ENCODE measurements at places on chromosomes 12 and 14.

- no peak for DNase-seq
Observed at GRCh38 chr12:72219937-72220336, 52.2 kb upstream of the TRHDE start.

DNA sequence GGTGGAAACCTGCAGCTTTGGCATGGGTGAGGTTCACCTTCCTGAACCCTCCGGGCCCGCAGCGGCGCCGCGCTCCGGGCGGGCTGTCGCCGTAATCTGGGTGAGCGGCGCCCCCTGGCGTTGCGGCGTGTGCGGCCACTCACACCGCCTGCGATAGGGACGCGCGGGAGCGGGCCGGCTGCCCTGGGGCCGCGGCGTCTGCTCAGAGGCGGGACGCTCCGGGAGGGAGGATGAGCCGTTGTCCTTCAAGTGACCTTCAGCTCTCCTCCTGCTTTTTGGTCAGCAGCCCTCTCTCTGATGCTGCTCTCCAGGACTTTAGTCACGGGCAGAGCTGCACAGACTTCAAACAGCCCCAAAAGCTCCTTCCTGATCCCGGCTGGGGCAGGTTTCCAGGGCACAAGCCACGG is 211.7 kb upstream of the FKBP4 start:
- DNase-seq, result peak; percentile 84

- no peak for DNase-seq
Observed at GRCh38 chr12:117343296-117343695, 18.1 kb downstream of the NOS1 start.

- DNase-seq, result peak; percentile 45
Observed at GRCh38 chr14:77498120-77498979, at the start of gene ISM2. TSS of gene ISM2 (minus strand) at chr14:77498816. CDS start at chr14:77498793, 23 bp downstream.

- DNase-seq, result no peak
Observed at GRCh38 chr12:27913999-27914614, 58.4 kb downstream of the PTHLH start.

GRCh38 chr14:77041881-77042545 is 13.5 kb upstream of the IRF2BPL start:
- no peak for DNase-seq

DNA sequence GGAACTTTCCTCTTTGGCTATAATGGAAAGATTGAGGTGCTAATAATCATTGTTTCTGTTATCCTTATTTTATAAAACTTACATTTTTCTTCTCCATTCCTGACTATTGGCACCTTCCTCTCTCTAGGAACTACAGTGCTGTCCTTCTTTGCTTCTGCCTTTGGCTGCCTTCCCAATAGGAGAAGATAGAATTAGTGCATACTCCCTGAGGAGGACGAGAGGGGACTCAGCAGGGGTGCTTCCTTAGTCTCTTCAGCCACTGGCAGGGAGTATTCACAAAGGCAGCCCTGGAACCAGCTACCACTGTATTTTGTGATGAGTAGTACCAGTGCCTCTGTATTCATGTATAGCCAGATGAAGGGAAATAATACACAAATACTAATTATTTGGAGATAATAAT is 208.5 kb downstream of the FOXG1 start:
- DNase-seq, result no peak

- no peak for DNase-seq
Observed at GRCh38 chr12:24997970-24998582, 49.2 kb upstream of the BCAT1 start.

GRCh38 chr14:100391724-100392123 is 68.6 kb downstream of the SLC25A47 start:
- DNase-seq, result no peak

DNA sequence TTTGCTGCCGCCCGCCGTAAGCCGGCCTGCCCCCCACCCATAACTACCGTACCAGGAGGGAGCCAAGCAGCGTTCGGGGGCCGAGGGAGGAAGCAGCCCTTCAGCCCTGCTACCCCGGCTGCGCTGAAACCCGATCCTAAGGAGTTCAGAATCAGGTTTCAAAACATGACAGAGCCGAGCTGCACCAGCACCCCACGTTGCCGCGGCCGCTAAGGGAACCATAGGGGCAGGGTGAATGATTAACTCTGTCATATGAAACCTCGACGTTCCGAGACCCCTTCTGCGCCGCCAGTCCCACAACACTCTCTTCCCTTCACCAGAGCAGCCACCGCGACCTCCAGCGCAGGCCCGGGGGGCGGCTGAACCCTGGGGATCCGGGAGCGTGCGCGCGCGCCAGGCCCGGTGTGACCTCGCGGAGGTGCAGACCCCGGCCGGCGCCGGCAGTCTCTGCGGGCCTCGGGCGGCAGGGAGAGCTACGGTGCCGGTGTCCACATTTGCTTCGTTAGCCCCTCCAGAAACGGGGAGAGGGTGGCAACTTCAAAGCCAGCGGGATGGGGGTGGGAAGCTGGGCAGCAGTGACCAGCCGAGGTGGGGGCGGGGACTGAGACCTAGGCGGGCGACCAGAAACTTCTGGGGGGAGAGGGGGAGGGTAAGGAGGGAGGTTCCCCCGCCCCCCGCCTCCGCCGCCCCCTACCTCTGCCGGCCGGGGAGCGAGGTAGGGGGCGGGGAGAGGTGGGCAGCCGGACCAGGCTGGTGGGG is 1.6 kb downstream of the SIX4 start:
- peak; percentile 68 for DNase-seq

- no peak for DNase-seq
Observed at GRCh38 chr12:29224572-29224971, 75.5 kb downstream of the FAR2 start.

- DNase-seq, result no peak
Observed at GRCh38 chr12:110763583-110763982, 20.9 kb upstream of the PPP1CC start.

DNA sequence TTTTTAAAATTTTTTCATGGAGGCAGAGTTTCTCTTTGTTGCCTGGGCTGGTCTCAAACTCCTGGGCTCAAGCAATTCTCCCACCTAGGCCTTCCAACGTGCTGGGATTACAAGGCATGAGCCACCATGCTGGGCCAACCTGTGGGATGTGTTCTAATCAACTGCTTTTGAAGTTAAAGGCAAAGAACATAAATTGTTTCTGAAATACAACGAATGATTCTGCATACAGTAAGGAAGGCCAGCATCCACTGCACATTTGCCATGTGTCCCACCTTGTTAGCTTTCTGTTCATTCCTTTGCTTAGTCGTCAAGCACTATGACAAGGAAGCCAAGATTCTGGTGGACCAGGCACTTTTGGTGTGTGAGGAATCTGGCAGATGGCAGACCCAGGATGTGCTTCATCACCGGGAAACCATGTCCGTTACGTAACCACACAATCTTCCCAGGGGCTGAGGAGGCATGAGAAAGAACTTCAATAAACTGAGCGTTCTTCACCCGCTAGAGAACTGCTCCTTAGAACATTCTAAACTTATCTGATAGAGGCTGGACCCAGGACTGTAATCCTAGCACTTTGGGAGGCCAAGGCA is 24.5 kb downstream of the MOK start:
- DNase-seq, result no peak

DNA sequence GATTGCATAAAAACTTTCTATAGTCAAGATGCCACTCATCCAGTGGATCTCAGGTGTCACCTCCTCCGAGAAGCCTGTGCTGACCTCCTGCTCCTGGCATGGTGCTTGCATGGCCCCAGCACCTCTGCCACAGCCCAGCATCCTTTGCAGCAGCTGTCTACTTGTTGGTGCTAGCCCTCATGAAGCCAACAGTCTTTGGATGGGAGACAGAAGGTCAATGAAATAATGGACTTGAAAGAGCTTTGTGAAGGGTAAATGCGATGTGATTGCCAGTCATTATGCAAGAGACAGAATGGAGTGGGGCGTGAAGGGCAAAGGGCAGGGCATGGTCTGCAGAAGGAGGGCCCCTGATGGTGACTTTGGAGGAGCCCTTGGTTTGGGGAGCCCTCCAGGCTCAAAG is 63.0 kb upstream of the CLMN start:
- no peak for DNase-seq

DNA sequence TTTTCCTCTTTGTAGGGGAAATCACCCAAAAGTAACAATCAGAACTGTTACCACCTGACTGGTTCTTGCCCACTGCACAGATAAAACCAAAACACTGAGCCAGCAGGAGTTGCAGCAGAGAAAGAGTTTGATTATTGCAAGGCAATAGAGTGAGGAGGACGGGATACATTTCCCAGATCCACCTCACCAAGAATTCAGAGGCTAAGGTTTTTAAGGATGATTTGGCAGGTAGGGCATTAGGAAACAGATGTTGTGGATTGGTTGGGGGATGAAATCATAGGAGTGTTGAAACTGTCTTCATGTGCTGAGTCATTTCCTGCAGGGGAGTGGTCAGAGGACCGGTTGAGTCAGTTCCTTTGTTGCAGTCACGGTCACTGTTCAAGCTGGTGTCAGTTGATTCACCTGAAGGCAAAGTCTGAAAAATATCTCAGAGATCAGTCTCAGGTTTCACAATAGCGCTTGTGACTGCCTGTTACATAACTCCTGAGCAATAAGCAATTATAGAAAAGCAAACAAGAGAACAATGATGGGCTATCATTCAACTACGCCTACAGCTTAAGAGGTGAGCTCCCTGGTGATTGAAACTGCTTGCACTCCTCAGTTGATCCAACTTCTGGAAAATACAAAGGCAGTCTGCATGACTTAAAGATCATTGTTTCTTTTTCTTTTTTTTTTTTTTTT is 20.3 kb upstream of the AMN1 start:
- DNase-seq, result no peak

DNA sequence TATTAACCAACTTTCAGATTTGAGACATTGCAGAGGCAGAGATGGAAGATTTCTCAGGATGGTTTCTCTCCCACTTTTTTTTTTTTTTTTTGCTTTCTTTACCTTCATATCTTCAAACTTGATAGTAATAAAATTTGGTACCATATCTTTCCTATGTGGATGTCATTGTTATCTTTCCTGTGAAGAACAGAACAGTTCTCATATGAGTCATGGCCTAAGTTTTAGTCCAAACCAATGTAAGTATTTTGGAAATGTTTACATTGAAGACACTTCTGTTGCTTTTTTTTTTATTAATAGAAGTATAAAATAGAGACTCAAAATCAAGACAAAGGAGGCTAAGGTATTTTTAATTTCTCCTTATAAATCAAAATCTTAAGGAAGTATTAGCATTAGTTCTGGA is 95.2 kb downstream of the C12orf50 start:
- no peak for DNase-seq

GRCh38 chr14:77991128-77991772 is 178.9 kb upstream of the NRXN3 start:
- DNase-seq, result no peak

GRCh38 chr14:84087986-84088531 is 1441.9 kb upstream of the FLRT2 start:
- DNase-seq, result no peak

DNA sequence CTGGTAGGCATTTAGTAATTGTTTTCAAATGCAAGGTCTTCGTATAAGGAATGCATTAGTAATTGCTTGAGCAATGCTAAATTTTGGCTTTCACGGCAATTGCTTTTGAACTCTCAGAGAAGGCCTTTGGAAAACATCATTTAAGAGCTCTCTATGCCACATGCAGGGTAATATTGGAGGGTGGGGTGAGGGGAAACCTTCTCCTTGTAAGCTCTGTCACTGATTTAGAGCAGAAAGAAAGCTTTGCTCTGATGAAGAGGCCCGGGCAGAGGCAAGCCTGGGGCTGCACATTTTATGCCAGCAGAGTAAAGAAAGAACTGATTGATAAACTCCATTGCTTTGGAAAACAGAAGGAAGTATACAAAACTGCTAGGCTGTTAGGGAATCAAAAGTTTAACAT is 70.9 kb downstream of the TRIM9 start:
- DNase-seq, result no peak

GRCh38 chr12:50728417-50728816 is 35.5 kb upstream of the ATF1 start:
- no peak for DNase-seq

DNA sequence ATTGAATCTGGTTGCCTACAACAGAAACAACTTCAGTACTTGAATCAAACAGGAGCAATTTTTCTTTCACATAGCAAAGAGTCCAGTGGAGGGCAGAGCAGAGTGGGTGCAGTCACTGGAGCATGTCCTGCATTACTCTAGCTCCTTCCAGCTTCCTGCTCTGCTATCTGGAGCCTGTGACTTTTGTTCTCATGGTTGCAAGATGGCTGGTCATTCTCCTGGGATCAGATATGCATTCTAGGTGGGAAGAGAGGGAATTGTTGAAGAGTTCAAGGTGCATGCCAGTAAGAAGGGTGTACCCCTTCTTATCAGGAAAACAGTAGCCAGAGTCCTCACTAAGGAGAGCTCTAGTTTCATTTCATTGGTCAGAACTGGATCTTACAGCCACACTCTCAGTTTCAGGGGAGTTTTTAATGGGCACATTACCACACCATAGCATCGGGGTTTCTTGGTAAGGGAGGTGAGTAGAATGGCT is 8.0 kb downstream of the IFT43 start:
- DNase-seq, result no peak

GRCh38 chr14:36901861-36902260 is 240.2 kb downstream of the PAX9 start:
- DNase-seq, result no peak

- no peak for DNase-seq
Observed at GRCh38 chr12:6953442-6954315, 2.5 kb downstream of the PTPN6 start.

GRCh38 chr12:87344699-87345098 is 684.5 kb downstream of the C12orf50 start:
- no peak for DNase-seq

DNA sequence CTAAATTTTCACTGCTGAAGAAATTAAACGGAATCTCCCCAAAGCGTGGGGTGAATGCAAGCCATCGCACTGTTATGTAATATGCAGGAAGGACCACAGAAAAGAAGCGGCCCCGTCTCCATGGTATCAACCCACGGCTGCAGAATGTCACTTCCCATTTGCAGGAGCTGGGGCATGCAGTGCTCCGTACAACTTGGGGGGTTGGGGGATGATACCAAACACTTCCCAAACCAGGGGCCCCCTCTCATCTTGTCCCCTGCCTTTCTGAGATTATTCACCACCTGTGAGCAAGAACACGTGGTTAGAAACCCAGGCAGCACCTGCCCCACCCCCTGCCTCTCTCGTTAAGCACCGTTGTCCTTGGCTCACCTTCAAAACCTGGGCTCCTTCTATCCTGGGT is 505.1 kb upstream of the TMEM132C start:
- DNase-seq, result no peak

DNA sequence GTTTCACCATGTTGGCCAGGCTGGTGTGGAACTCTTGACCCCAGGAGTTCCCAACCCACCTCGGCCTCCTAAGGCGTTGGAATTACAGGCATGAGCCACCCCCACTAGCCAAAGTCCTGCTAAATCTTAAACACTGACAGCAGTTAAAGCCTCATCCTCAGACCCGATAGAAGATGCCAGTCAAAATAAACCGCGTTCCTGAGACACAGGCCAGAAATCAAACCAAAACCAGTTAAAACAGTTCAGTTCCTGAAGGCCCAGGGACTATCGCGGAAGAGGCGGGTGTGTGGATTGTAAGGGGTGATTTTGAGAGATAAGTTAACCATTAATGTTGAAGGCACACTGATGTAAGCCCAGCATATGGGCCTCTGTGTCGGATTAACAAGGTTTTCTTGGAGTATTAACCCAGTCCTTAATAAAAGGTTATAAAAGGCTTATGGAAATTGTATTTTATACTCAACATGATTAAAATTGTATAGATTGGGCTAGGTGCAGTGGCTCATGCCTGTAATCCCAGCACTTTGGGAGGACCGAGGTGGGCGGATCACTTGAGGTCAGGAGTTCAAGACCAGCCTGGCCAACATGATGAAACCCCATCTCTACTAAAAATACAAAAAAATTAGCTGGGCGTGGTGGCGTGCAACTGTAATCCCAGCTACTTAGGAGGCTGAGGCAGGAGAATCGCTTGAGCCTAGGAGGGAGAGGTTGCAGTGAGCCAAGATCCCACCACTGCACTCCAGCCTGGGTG is 18.7 kb upstream of the CDCA4 start:
- no peak for DNase-seq

- DNase-seq, result no peak
Observed at GRCh38 chr14:74804219-74804825, 41.2 kb downstream of the YLPM1 start.

Measured in progenitor cell of endocrine pancreas (in vitro differentiated cells).